Stimulated activated memory B cell treated with anti-CD40 and anti-IgM and Interleukin-4, amounts not matched to agents 10 μg/mL and 1 μg/mL and 100 μg/mL, for 72 hours (primary cell): ENCODE measurements at places on chromosomes 11 and 22.
A peak's percentile ranks its signal among the peaks of the same experiment; 100 is the strongest.

DNA sequence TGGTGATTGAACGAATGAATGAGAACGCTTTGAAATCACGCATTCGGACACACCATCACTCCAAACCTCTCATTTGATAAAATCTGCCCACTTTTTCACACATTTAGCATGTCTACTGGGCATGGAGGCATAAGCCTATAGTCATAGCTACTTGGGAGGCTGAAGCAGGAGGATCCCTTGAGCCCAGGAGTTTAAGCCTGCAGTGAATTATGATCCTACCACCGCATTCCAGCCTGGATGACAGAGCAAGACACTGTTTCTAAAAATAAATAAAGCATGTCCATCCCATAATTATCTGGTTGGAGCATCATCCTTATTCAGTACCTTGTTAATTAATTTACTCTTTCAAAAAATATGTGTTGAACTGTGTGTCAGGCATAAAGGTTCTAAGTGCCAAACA is 3.3 kb upstream of the PICALM start:
- ATAC-seq: no peak

GRCh38 chr11:13880634-13881033 is 81.9 kb upstream of the SPON1 start:
- ATAC-seq: no peak

DNA sequence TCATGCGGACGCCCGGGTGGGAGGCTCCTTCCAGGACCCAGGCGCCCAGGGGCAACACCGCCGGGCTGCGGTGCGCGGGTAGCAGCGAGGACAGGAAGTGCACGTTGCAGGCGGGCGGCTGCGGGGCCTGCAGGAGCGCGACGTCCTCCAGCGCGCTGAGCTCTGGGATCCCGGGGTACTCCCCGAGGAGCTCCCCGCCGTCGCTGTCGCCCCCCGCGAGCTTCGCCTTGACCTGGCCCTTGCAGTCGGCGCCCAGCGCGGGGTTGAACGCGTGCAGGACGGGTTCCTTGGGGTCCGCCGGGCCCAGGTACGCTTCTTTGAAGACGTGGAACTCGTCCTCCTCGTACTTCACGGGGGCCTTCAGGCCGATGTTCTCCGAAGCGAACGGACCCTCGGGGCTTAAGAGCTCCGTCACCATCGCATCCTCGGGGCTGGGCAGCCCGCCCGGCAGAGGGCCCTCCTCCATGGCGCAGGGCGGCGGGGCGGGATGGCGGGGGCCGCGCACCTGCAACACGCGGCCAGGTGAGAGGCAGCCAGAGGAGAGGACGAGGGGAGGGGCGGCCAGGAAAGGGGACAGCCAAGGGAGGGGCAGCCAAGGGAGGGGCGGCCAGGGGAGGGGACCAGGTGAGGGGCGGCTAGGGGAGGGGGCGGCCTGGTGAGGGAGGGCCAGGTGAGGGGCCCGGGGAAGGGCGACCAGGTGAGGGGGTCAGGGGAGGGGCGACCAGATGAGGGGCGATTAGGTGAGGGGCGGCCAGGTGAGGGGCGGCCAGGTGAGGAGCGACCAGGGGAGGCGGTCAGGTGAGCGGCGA is 921 bp downstream of the TESMIN start:
- ATAC-seq: peak; percentile 47

DNA sequence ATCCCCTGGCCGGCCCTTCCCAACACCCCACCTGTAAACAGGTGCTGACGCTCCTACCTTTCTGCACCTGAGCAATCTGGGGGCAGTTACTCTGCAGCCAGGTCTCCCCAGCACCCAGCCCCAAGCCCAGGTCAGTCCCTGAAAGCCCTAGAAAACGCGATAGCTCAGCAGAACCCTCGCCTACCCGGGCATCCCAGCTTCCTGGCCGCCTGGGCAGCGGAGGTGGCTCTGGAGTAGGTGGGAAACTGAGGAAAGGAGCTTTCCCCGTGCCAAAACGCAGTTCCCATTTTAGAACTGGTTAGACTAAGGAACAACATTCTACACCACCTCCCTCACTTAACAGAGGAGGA is 445 bp downstream of the SYTL2 start:
- ATAC-seq: no peak

DNA sequence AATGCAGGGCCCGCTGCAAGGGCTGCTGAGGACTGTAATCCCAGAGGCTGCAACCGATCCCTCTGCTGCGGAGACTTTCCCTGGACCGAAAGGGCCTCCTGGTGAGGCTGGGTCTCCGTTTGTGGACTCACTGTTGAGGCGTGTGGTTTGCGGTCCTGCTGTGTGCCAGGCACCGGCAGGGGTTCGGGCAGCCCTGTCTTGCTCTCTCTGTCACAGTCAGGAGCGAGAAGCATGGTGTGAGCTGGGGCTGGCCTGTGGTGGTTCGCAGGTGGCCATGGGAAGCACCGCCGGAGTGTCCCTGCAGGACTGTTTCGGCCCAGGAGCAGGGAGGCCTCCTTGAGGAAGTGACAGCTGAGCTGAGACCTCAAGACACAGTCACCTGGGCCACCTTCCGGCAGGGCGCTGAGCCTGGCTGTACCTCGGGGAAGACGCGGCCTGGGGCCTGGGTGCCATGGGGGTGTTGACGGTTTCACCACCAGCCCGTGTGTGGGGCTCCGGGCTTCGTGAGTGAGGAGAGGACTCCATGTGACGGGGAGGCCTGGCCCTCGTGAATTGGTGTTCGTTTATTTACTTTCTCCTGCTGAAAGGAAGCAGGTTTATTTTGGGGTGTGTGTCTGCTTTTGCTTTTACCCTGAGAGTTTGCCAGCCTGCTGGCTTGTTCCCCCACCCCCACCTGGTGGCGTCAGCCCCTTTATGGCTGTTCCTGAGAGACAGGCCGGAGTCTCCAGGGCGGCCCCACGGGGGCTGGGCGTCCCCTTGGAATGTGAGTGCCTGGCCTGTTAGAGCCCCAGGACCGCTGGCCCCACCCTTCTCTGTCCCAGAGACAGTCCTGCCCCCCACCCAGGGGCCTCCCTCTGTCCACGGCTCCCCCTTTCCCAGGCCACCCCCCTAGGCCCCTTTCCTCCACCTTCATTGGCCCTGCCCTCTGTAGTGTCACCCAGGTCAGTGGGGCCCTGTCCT is 122.5 kb downstream of the KCNQ1OT1 start:
- ATAC-seq: peak; percentile 28
